Dorsolateral prefrontal cortex (tissue), 122 donors: ENCODE measurements at places on chromosomes 4 and X.

DNA sequence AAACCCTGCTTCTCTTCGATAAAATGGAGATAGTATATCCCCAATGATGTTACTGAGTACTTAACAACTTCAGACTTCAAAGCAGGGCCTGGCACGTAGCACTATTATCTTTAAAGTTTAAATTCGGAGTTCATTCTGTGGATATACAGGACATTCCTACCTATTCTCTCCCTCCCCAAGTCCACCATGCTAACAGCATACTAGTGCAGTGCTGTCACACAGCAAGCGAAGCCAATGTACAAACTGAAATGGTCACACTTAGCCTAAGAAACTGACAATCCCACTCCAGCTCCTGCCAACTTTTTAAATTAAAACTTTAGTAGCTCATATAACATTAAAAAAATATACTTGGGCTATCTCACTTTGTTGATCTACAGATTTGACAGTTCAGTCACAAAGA lies 1.2 kb upstream of the DNAJB14 start:
- no peak for DNase-seq

DNA sequence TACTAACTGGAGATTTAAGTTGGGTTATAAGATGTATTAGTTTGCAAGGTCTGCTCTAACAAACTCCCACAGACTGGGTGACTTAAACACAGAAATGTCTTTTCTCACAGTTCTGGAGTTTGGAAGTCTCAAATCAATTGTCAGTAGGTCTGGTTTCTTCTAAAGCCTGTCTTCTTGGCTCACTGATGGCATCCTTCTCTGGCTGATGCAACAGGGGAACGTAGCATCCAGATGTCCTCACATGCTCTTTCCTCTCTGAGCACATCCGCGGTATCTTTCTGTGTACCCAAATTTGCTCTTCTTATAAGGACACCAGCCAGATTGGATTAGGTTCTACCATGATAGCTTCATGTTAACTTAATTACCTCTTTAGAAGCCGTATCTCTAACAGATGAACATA lies 63.2 kb upstream of the BMP3 start:
- DNase-seq, result no peak

- DNase-seq, result no peak
Observed at GRCh38 chrX:74242050-74242449, 61.9 kb upstream of the ZCCHC13 start.

- no peak for DNase-seq
Observed at GRCh38 chr4:81746071-81746470, 274.4 kb upstream of the RASGEF1B start.

DNA sequence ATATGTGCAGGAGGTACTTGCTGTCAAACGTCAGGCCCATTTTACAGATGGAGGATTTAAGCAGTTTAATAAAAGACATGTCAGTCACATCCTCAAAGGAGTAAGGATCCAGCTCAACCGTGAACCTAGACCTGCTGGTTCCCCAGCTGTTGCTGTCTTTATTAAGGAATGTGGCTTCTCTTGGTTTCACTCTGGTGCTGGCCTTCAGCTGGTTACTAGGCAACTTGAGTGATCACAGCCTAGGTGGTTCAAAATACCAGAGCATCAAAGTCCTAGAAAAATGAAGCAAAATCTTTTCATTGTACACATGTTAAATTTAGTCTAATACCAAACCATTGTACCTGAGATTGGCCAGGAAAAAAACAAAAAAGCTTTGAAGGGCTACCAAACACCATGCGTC lies 32.7 kb upstream of the GLRA2 start:
- no peak for DNase-seq
